Cardiac muscle cell (in vitro differentiated cells and primary cell): ENCODE measurements at places on chromosomes 7 and 10. TPM values are rescaled to one million over a fixed set of nuclear protein-coding genes. Genes with fewer than 3 reads are reported as not detected.

GRCh38 chr7:84236398-84236797 is 41.8 kb upstream of the SEMA3A start:
- no peak overlapping the region for H3K4me3 ChIP-seq
- no peak overlapping the region for H3K27ac ChIP-seq
- no peaks in the 10 kb centered on the region for H3K4me1 ChIP-seq

The SMKR1 gene
- total RNA-seq = 0.39 TPM in 1 of 2 replicates, not detected in the other

GRCh38 chr7:95690367-95690947 is 81.9 kb upstream of the DYNC1I1 start:
- no peaks in the 10 kb centered on the region for H3K36me3 ChIP-seq
- H3K27me3 ChIP-seq = peaks cover 7% of the 10 kb centered on the region
- H3K4me3 ChIP-seq = peak overlapping the region; percentile 20
- H3K27ac ChIP-seq = no peak overlapping the region

The PIK3CG gene
- 0.12 TPM in 1 of 2 replicates, not detected in the other for total RNA-seq

GRCh38 chr10:14478604-14479003 is 147.9 kb upstream of the FRMD4A start:
- H3K4me3 ChIP-seq = no peak overlapping the region
- no peaks in the 10 kb centered on the region for H3K27me3 ChIP-seq
- no peak overlapping the region for H3K27ac ChIP-seq
- peak; percentile 86 for DNase-seq
- no peaks in the 10 kb centered on the region for H3K36me3 ChIP-seq

DNA sequence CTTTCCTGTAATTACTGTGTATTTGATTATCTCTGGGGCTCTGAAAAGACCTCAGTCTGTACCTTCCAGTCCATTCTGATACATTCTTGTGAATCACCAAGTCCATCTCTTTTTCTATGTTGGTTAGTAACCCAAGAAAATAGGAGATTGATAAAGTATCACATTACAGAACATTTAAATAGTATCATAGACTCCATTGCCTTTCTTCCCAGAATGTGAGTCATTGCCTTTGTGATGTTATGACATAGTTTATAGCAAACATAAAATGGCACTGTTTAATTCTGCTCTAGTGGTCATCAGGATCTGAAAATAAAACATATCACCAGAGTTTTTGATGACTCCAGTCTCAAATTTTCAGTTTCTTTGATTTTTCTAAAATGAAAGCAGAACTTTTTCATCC is 78.4 kb downstream of the NRG3 start:
- H3K27me3 ChIP-seq = no peaks in the 10 kb centered on the region
- H3K27ac ChIP-seq = no peak overlapping the region
- no peaks in the 10 kb centered on the region for H3K4me1 ChIP-seq
- peak; percentile 2 for DNase-seq
- H3K36me3 ChIP-seq = no peaks in the 10 kb centered on the region

DNA sequence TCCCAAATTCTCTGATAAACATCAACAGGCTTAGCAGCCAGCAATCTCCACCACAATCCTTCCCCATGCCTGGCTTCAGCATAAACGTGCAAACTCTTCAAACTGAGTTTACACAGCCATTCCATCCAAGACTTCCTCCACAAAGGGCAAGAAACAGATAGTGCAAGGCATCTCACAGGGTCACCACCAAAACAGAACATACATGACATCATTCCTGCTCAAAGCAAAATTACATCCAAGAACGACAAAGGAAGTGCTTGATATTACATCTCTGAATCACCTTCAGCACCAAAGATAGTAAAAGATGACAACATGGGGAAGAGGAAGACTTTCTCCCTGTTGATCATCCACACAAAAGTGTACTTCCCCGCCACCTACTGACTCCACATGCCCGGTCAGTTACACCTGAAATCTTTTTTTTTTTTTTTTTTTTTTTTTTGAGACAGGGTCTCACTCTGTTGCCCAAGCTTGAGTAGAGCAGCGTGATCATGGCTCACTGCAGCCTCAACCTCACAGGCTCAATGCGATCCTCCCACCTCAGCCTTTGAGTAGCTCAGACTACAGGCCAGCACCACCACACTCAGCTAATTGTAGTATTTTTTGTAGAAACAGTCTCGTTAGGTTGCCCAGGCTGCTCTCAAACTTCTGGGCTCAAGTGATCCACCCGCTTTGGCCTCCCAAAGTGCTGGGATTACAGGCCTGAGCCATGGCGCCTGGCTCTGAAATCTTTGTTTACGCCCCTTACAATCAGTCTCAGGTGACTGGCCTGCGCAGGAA is 127.5 kb downstream of the PARD3 start:
- no peak overlapping the region for H3K27ac ChIP-seq
- H3K4me1 ChIP-seq = peaks cover 4% of the 10 kb centered on the region
- H3K27me3 ChIP-seq = no peaks in the 10 kb centered on the region
- H3K4me3 ChIP-seq = no peak overlapping the region
- no peaks in the 10 kb centered on the region for H3K36me3 ChIP-seq
- DNase-seq = peak; percentile 34
